ENCODE measurements at places on chromosomes 11 and 22.

DNA sequence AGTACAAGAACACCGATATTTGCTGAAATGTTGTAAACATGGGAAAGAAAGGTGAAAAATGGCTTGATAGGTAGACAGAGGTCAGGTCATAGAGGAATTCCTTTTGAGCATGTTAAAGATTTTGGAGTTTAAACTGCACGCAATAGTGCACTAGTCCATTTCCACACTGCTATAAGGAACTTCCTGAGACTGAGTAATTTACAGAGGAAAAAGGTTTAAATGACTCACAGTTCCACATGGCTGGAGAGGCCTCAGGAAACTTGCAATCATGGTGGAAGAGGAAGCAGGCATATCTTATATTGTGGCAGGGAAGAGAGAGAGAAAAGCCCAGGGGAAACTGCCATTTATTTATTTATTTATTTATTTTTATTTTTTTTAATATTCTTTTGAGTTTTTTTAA, 5.0 kb downstream of the OR10A5 start:
- DNase-seq, result no peak

DNA sequence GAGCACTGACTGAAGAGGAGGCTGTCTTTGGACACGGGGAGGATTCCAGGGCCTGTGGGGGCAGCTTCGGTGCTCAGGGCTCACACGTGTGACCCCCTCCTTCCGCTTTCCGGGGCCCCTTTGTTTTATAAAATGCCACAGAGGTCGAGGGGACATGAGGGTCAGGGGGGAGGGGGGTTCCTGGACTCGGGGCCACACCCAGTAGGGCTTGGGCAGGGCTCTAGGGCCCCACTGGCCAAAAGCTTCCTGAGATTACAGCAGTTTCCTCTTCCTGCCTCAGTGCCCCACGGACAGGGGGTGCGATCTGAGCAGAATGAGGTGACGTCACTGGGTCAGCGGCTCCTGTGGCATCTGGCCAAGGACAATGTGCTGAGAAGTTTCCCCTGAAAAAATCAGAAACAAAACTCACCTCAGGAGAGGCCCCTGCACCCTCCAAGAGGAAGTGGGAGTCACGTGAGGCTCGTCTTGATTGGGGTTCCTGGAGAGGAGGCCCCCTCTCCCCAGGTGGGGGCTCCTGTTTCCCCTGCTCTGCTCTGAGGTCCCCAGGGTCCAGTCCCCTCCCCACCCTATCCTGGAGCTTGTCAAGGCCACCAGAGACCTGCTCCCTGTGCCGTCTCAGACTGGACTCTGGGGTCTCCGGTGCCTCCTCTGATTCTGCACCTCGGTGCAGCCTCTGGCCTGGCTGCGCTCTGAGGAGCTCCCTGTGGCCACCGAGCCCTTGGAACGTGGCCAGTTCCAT, 6.4 kb upstream of the IFITM3 start:
- DNase-seq, result peak; percentile 92

DNA sequence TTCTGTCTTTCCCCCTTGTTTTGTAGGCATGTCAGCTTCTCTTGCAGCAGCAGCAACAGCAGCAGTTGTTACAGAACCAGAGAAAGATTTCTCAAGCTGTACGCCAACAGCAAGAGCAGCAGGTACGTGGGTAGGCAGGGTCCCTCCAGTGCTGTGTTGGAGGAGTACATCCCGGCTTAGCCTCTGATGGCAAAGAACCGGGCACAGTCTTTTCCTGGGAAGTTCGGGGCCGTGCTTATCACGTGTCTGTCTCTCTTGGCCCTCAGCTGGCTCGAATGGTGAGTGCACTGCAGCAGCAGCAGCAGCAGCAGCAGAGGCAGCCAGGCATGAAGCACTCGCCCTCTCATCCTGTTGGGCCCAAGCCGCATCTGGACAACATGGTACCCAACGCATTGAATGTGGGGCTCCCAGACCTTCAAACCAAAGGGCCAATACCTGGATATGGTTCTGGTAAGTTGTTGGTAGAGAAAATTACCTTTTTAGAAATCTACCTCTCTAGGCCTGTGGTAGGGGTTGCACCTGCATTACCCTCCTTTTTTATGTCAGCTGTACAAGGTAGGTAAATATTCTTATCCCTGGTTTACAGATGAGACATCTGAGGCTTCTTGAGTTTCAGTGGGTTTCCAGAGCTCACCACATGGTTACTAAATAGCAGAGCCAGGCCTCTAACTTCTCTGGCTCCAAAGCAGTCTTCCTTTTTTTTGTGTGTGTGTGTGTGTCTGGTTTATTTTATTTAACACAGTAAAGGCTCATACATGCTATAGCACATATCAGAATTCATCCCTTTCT, 45.2 kb upstream of the ADSL start:
- no peak for DNase-seq

GRCh38 chr11:129896062-129896461, 684 bp upstream of the NFRKB start:
- DNase-seq, result no peak

GRCh38 chr11:73647459-73648100, 1.2 kb downstream of the PLEKHB1 start:
- DNase-seq, result peak; percentile 96

DNA sequence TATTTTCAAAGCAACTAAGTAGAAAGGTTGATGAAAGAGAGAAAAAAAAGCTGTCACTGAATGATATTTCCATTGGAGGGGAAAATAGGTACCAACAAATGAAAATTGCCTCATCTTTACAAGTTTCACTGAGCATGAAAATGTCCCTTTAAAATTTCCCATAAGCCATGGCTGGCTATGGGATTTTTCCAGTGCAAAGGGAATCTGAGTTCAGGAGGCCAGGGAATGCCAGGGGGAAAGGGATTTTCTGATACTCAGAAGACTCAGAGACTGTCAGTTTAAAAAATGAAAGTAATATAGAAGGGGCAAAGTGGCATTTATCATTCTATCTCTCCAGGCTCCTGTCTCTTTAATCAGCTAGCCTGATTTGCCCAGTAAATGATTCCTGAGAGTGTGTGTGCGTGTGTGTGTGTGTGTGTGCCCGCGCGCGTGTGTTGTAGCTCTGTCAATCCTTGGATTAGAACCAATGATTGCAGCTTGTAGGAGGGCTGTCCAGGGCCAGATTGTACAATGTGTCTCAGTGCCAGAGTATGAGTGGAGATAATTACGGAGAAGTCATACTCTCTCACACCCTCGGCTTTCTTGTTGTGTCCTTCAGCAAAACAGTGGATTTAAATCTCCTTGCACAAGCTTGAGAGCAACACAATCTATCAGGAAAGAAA, at the start of gene NTM:
NTM (plus strand) TSS at position 526 of the 662 bp plus-strand sequence.
- DNase-seq, result no peak

GRCh38 chr11:83819931-83820549, 533.9 kb upstream of the CCDC90B start:
- no peak for DNase-seq

DNA sequence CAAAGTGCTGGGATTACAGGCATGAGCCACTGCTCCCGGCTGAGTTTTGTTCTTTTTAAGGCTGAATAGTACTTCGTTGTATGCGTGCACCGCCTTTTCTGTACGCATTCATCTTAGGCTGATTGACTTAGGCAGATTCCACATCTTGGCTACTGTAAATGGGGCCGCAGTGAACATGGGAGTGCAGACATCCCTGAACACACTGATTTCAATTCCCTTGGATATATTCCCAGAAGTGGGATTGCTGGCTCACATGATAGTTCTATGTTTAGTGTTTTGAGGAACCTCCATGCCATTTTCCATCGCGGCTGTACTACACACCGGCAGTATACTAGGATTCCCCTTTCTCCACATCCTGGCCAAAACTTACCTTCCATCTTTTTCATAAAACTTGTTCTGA, 10.4 kb upstream of the ZNF74 start:
- DNase-seq, result no peak

GRCh38 chr11:350723-351255, 18.5 kb upstream of the B4GALNT4 start:
- DNase-seq, result no peak

DNA sequence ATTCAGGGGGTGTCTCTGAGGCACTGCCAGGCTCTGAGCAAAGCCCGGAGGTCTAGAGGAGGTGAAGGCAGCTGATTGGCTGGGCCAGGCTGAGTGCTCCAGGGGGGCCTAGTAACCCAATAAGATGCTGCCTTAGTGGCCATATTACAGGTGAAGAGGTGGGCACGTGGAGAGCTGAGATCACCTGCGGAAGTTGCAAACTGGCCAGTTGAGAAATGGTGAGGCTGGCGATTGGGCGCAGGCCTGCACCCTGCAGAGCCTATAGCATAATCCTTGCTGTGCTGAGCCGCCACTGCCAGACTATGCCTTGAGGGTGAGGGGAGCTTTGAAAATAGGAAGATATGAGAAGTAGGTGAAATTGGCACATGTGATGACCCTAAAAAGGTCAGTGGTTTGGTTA, 21.7 kb downstream of the DERL3 start:
- DNase-seq, result peak; percentile 17

DNA sequence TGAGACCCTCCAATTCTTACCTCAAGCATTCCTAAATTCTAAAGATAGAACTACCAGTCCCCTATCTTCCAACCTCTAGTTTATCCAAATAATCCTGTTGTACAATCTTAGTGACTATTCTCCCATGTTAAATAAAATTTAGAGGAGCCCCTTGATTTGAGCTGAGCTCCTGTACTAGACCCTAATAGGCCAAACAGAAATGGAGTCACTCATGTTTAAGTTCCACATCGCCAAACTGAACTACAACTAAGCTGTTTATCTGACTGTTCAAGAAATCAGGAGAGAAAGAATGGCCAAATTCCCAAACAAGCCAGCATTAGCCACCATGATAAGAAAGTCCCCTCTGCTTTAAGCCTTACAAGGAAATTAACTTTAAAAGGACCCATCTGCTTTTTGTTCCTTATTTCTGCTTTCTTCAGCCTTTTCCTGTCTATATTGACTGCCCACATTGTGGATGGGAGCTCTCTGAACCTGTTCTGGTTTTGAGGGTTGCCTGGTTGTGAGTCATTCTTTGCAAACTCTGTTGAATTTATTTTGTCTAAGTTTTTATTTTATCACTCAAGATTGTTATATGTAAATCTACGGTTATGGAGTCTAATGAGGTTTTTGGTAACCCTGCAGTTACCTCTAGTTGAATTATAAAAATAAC, 90.4 kb downstream of the TTC28 start:
- DNase-seq, result no peak

DNA sequence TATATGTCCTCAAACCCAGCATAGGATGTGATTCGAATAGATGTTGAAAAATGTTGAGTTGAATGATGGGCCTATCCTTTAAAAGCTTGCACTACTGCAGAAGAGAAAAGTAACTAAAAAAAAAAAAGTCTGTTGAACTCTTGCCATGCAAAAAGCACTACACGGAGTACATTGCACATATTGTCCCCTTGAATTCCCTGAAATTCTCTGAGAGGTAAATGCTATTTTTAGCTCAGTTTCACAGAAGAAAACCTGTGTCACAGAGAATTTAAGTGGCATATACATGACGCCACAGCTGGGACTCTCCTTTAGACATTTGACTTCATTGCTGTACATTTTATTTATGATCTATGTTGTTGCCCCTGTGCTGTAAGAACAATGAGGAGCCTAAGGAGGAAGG, 583.8 kb downstream of the SOX6 start:
- no peak for DNase-seq

GRCh38 chr11:74138021-74138420, 32.8 kb downstream of the C2CD3 start:
- DNase-seq, result no peak

DNA sequence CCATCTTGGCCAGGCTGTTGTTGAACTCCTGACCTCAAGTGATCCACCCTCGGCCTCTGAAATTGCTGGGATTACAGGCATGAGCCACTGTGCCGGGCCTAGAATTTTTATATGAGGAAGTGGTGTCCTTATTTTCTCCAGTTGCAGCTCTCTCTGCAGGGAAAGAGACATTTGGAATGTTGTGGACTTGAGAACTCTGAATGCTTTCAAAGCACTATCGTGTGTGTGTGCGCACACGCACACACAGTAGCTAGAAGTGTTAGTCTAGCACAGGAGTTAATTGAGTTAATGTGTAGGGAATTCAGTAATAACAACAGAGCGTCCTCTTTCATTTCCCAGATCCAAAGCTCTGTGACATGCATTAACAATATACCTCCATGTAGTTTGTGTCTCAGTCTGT, 164.0 kb upstream of the RASSF10 start:
- DNase-seq, result no peak

DNA sequence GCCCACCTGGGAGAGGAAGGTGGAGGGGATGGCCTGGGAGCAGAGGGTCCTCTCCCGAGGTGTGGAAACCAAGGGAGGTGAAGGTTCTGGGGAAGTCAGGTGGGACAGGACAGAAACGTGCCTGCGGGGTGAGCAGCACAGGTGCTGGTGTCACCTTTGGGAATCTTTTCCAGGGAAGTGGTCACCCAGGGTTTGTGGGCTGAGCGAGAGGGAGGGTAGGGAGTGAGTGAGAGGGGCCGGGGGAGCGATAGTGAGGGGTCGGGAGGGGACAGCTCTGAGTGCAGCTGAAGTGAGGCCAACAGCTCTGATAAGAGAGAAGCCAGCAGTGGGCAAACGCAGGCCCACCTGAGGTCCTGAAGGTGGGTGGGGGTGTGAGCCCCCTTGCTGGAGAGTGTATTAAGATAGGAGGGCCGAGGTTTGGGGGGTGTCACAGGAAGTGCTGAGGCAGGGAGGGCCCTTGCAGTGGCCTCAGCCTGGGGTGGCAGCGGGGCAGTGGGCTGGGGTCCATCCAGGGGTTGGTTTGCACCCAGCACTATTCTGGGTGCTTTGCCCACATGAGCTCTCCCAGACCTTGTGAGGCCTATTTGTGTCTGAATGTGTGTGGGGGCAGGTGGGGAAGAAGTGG, 1.6 kb upstream of the SHANK3 start:
- no peak for DNase-seq

- peak; percentile 73 for DNase-seq
Measured at GRCh38 chr11:61874377-61874809, 17.0 kb downstream of the FADS3 start.

DNA sequence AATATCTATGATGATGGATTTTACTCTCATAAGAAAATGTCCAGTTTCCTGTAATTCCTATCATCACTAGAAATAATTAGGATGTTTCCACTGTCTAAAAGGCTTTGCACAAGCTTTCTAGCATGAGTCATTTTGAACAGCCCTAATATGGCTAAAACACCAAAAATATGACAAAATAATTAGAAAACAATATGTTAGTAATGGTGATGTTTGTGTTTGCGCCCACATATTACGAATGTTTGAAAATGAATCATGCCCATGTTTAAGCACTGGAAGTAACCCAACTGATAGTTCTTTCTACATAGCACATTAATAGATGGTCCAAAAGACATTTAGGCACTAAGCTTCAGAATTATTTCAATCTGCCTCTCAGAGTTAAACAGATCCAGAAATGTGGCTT, 96.0 kb downstream of the TRPC6 start:
- no peak for DNase-seq

GRCh38 chr11:118060869-118061268, 16.0 kb upstream of the TMPRSS4 start:
- peak; percentile 76 for DNase-seq

- peak; percentile 23 for DNase-seq
Measured at GRCh38 chr22:19197997-19198865, 19.7 kb upstream of the SLC25A1 start.

DNA sequence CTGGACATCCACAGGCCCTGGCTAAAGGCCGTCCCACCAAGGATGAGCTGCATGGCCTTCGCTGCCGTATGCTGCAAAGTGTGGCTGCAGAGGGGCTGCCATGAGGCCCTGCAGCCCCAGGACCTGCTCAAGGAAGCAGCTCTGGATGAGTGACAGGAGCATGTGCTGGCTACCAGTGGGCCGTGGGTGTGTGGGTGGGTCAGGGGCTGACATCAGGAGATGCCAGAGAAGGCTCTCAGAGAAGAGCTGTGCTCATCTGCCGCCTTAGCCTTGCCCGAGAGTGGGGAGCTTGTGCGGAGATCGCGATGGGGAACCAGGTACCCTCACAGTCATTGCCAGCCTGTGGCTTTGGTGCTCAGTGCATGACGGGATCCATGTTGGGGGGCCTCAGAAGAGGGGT, 41.3 kb downstream of the SCUBE1 start:
- no peak for DNase-seq

Data from aorta (tissue), 5 donors.